ENCODE measurements at places on chromosomes 4 and X. TPM values are rescaled to one million over a fixed set of nuclear protein-coding genes. Genes with fewer than 3 reads are reported as not detected.

DNA sequence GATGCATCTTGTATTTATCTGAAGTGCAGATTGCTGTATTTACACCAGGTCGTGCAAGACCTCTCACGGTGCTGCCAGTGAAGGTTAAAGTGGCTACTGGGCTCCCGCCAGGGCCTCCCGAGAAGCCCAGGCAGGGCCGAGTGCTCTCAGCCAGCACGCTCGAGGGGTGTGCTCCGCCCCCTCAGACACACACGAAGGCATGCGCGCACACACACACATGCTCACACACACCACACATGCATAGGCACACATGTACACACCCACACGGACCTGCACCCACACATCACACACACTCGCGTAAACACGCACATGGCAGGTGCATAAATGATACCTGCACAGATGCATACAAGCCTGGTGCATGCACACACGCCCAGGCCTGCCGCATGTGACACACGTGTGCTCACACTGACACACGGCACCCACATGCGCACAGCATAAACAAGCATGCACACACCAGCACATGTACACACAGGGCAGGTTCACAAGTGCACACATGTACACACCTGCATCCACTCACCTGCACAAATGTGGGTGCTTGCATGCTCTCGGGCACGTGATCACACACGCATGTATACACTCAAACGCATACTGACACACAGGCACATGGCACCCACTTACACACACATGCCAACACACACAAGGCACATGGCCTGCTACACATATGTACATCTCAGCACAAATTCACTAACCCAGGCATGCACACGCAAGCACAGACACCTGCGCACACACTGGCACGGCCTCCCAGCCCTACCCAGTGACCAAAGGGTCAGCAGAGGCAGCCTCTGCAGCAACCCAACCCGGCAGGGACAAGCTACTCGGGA lies 71.6 kb downstream of the FAM53A start:
- no peak for DNase-seq

Gene ZNF185
- 2.0 TPM for total RNA-seq

DNA sequence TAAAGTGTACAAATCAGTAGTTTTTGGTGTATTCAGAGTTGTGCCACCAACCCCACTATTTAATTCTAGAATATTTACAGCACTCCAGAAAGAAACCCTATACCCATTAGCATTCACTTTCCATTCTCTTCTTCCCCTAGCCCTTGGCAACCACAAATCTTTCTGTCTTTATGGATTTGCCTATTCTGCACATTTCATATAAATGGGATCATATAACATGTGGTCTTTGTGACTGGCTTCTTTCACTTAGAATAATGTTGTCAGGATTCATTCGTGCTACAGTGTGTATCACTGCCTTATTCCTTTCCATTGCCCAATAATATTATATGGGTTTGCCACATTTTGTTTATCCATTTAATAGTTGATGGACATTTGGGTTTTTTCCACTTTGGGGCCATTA lies 32.2 kb downstream of the SGMS2 start:
- no peak for DNase-seq

DNA sequence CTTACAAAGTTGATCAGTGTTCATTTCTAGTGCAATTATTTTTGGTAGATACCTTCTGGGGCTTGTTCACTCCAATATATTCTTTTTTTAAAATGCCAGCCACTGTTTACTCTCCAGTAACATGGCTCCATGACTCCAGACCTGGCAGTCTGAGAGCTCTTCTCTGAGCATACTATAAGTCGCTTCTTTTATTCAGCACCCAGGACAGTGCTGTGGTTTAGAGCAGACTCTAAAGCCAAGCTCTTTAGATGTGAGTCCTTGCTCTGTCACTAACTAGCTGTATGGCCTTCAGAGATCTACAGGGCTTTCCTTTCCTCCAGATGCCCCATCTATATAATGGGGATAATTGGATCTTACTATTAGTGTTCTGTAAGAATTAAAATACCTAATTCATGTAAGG lies 200.2 kb upstream of the FAM241A start:
- no peak for DNase-seq

DNA sequence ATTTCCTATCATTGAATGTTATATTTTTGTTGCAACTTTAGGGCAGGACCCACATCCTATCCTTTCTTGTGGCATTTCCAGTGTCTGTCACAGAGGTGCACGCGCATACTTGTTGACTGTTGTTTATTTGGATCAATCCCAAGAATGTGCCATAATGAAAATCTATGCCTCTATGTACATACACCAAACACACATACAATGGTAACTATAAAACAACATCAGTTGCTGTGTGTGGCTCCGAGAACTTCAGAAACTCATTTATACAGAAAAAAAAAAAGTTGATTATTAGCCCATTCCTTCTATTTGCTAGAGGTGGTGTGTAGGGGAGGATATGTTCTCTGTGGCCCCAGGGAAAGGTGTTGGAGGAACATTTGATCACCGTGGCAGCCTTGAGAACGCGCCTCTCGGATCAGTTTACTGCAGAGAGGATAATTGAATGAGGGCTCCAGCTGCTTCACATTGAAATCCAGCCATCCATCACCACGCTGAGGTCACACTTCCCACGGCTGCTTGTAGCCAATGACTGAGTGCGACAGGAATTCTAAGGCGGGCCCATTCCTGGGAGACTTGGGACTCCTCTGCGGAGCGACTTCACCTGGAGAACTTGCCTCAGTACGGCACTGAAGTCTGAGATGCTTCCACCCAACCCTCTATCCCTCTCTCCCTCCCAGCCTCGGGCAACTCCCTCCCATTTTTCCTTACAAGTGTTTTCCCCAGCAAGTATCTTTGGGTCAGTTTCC lies 19.5 kb downstream of the SMPX start:
- DNase-seq, result no peak

DNA sequence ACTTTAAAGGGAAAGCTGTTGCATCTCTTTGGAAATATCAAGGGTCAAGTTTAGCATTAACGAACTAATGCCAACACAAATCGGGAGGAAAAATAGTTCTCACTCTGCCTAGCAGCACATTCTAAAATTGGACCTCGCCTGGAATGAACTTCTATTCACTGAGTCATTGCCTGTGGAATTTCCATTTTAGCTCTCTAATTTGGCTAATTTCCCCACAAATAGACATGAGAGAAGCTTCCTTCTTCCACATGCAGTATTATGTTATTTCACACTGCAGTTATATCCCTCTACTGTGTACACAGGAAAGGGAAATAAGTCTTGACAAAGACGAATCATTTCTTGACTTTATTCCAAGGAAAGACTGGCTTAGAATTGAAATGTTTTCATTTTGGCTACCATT lies 9.3 kb downstream of the ZXDA start:
- no peak for DNase-seq

Gene TGIF2LX
- total RNA-seq, result not detected

DNA sequence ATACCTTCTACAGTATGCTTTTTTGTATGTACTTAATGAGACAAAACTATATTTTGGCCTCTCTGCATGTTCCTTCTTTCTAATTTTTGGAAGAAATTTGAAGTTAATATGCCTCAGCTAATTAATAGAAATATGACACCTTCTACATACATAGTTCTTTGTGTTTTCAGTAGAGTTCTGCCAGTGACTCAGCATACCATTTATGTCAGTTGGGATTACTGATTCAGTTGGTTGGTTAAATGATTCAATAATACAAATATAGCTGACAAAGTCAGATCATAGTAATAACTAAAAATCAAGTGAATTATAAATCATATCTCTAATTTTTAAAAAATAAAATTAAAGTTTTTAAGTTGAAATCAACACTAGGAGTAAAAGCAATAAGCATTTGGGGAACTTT lies 16.8 kb downstream of the BTC start:
- no peak for DNase-seq

DNA sequence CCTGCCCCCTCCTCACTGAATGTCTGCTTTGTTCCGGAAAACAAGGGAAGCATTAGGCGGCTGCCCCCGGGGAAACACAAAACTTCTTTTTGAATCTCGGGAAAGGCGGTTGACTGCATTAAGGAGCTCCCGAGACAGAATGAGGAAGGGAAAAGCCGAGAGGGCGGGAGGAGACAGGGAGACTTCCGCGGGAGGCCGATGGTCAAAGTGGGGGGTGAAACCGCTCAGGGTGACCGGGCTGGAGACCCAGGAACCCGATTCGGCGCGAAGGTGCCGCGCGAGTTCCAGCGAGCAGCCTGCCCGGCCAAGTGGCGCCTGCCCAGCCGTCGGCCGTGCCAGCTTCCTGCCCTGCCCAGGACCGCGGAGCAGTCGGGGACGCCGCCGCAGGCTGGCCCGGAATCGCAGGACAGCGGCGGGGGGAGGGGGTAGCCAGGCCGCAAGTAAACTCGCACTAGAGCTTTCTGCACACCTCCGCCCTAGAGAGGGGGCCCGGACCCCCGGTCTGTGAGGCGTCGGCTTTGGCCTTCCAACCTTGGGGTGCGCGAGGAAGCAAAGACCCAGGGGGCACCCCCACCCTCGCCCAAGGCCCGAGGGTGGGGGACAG lies 55.1 kb upstream of the BCOR start:
- no peak for DNase-seq
